ENCODE measurements at places on chromosomes 12 and 14.
A peak's percentile ranks its signal among the peaks of the same experiment; 100 is the strongest.

DNA sequence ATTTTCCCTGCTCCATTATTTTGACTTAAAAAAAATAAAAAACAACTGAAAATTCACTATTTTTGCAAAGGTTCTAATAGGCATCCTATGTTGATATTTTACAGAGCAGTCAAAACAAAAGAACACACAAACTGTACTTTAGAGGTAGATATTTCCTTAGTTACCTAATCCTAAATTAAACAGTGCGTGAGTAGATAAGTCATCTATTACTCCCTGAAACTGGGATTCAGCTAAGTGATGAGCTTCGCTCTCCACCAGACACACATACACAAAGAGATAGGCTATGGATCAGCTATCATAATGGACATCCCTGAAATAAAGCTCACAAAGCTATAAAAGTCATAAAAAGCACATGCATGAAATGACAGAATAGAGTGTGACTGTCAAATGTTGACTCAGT, 398.7 kb downstream of the SOX5 start:
- no peak for DNase-seq

GRCh38 chr12:50185301-50185895, 18.2 kb upstream of the CERS5 start:
- DNase-seq = no peak

GRCh38 chr14:74239848-74240793, 872 bp downstream of the VSX2 start:
- no peak for DNase-seq

GRCh38 chr14:88746052-88746451, 46.7 kb downstream of the EML5 start:
- no peak for DNase-seq

DNA sequence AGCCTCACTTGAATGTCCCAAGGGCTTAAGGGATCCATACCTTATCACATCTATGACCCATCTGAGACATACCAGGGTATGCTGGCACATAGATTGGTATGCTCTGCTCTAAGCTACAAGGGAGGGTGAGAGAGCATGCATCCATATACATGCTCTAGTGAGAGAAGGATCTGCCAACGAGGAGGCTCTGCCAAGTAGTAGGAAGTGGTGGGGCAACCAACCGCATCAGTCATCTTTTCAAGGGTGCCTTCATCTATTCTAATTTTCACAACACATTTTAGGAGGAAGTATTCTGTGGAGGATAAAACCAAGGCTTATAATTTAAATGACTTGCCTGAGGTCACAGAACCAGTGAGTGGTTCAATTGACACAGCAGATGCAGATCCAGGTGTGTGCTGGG, 6.6 kb upstream of the PPM1A start:
- DNase-seq = no peak

DNA sequence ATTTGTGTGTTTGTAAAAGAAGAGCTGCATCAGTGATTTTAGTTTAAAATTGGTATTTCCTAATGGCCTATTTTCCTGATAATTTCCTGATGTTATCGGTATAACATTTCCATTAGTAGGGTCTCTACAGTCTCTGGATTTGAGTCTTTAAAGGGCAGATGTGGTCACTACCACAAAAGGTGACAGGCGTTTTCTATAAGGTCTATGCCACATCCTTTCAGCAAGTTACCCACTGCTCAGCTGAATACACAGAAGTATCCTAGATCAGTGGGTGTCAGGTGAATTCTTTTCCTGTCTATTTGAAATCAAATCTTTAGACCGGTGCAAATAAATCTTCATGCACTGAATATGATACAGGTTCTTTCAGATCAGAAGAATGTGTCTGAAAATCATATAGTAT, 90.2 kb downstream of the LIN7A start:
- DNase-seq = no peak

DNA sequence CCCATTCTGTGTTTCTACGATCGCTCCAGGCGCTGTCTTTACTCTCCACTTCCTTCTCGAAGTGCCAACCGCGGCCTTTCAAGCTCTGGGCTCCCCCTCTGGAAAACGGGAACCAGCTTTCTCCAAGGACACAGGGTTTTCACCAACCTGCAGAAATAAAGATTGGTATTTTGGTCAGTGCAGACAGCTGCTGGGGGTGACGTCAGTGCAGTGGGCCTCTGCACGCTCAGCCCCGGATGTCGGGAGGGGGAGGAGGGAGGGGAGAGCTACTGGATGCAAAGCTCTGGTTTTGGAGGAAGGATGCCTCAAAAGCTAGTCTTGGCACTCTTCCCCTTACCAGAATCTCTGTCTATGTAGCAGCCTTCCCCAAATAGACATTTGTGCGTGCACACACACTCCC, 19.9 kb downstream of the HRK start:
- DNase-seq = no peak

DNA sequence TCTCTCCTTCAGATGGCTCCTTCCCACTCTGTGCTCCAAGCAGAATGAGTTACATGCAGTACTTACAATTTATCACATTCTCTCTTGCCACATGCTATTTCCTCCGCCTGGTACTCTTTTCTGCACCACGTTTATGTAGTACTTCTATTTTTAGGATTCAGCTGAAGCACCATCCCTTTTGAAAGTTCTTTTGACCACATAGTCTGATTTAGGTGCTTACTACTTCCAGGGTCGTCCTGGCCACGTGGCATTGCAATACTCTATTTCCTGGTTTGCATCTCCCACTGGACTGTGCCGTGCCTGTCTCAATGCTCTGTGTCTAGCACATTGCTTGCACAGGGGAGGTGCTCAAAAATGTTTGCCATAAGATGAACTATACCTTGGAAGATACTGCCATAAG, 16.3 kb upstream of the TBC1D30 start:
- DNase-seq = no peak

- no peak for DNase-seq
These were observed 11.1 kb upstream of the PSEN1 start for GRCh38 chr14:73125169-73125588.

DNA sequence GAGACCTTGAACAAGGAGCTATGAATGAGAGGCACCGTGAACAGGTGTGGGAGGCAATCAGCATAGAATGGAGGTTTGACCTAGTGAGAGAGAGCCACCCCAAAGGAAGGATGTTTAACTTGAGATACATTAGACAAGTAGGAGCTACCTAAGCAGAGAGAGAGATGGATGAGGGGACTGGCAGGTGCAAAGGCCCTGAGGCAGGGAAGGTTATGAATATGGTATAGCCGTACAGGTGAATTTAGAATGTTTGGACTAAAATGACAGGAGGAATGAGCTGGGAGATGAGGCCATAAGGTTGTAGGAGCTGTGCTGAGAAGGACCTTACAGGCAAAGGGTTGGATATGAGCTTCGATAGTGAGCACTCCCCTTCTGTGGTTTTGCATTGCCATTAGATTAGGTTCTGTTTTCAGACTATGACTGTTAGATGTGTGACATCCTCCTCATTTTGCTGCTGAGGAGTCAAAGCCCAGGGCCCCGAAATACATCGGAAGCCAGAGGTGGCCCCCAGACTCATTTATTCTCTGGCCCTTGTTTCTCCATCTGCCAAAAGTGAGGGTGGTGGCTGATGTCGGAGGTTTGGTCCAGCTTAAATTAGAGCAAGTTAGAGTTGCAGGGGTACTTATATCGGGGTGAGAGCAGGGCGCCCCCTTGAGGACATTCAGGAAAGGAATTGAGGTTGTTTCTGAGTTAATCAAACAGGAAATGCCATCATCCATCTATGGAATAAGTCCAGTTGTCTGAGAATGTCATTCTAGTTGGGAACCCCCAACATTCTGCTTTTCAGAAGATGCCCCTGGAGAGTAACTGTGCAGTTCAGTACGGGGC, 29.4 kb downstream of the SLC24A4 start:
- peak; percentile 23 for DNase-seq

- DNase-seq = no peak
These were observed 1.7 kb downstream of the OLR1 start for GRCh38 chr12:10170216-10170615.

GRCh38 chr14:56811593-56812363, 1.5 kb upstream of the OTX2 start:
- no peak for DNase-seq

- no peak for DNase-seq
These were observed 25.8 kb downstream of the STYX start for GRCh38 chr14:52755607-52756316.

GRCh38 chr12:119444462-119445044, 110.0 kb downstream of the CCDC60 start:
- peak; percentile 75 for DNase-seq

- DNase-seq = no peak
These were observed 1.5 kb upstream of the SDR9C7 start for GRCh38 chr12:56935752-56936151.

DNA sequence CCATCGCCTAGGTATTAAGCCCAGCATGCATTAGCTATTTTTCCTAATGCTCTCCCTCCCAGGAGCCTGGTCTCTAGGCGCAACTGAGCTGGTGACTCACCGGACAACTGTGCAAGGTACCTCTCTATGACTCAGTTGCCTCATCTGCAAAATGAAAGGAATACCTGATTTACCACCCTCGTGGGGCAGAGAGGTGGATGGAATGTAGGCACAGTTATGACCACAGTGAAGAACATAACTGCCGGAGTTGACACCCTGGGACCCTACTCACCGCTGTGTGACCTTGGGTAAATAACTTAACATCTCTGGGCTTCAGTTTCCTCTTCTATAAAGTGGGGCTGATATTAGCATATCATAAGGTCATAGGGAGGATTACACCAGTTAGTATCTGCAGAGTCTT, 22.6 kb downstream of the BCL11B start:
- no peak for DNase-seq

GRCh38 chr14:60488175-60488574, 2.3 kb upstream of the C14orf39 start:
- DNase-seq = no peak

- DNase-seq = no peak
These were observed 36.2 kb downstream of the PAPOLA start for GRCh38 chr14:96538097-96538989.

DNA sequence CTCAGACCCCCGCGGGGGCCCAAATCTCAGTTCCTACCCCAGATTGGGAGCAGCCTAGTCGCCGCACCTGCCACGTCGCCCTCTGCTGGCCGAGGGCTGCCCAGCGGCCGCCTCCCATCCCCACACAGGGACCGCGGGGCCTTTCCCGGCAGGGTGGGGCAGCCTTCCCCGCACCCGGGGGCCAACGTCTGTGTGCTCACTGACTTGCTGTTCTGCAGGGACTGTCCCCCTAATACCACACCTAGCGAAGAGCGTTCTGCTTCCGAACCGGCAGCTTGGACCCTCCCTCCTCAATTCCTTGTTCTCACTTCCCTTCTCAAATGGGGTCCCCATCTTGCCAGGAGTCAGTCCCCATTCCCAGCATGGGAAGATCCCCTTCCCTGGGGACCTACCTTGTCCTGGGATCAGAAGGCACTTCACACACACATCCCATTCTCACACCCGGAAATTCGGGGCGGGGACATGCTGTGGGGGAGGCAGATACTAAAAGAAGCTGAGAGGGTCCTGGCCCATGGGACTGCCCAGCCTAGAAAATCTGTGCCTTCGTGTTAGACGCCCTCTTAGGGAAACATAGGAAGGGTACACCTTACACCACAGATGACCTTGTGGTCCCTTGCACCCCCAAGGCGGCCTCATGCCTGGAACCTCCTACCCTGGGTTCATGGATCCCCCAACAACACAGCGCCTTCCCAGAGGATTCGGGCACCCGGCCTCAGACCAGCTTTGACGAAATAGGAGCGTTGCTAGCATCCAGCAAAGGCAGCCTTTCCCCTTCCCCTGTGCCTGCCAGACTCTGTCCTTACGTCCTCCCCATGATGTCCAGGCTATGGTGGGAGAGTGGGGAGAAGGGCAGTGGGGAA, 16.4 kb downstream of the ACVRL1 start:
- peak; percentile 28 for DNase-seq

GRCh38 chr14:29757188-29757680, 170.4 kb downstream of the PRKD1 start:
- DNase-seq = no peak

- no peak for DNase-seq
These were observed 46.0 kb upstream of the BMP4 start for GRCh38 chr14:54002653-54003052.

DNA sequence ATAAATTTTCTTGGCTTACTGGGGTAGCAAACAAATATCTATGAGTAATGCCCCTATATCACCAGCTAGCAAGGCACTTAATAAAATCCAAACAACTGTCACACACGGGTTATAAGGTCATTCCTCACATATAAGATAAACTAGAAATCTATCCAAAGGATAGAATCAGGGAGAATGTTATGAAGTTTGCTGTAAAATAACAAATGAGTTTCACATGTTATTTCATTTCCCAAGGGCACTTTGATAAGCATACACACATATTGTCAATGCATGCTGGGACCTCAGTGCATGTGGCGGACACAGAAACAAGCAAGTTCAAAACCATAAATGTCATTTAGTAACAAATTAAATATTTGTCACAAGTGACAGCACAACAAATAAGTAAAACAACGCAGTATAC, 429.4 kb downstream of the GXYLT1 start:
- DNase-seq = no peak

DNA sequence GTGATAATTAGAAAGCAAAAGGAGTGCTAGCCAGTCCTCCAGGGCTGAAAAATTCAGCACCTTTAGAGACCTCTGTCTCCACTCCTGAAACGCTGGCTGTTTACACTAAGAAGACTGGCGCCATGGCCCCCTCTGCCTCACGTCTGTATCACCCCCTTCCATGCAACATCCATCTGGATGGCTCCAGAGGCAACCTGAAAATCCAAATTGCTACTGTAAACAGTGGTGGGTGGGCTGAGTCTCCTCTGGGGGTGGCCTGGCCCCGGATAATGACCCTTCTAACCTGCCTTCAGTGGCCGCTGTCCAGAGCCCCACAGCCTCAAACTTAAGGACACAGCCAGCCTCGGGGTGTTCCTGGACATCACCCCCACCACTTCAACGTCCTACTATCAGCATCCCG, 1.4 kb downstream of the PRKD1 start:
- no peak for DNase-seq

Measured in hematopoietic multipotent progenitor cell treated with erythropoietin and hydrocortisone succinate and interleukin-3 and kit ligand, for 17 days (in vitro differentiated cells).